HCEC 1CT (cell line): ENCODE measurements at places on chromosomes 2 and 18.

DNA sequence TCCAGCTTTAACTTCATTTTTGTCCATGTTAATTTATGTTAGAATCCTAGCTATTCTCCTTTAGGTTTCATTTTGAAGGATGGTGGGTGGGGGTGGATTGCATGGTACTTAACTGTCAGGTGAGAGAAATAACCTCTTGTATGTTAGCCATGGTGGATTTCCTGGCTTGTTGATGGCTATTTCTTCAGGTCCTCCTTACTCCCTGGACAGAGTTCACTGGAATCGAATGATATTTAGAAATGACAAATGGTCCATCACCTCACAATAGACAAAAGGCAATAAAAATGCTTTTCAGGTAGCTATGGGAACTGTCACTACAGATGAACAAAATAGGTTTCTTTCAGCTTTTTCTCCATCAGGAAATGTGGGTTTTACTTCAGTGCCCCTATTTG lies 91.7 kb downstream of the EML6 start:
- DNase-seq: no peak

GRCh38 chr2:23745068-23745725 lies 181.7 kb downstream of the ATAD2B start:
- DNase-seq: no peak

DNA sequence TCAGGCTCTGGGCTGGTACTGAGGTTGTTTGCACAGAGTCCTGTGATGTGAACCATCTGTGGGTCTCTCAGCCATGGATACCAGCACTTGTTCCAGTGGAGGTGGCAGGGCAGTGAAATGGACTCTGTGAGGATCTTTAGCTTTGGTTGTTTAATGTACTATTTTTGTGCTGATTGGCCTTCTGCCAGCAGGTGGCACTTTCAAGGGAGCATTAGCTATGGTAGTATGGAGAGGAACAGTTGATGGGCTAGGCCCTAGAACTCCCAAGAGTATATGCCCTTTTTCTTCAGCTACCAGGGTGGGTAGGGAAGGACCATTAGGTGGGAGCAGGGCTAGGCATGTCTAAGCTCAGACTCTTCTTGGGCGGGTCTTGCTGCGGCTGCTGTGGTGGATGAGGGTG lies 257.0 kb upstream of the GYPC start:
- no peak for DNase-seq

DNA sequence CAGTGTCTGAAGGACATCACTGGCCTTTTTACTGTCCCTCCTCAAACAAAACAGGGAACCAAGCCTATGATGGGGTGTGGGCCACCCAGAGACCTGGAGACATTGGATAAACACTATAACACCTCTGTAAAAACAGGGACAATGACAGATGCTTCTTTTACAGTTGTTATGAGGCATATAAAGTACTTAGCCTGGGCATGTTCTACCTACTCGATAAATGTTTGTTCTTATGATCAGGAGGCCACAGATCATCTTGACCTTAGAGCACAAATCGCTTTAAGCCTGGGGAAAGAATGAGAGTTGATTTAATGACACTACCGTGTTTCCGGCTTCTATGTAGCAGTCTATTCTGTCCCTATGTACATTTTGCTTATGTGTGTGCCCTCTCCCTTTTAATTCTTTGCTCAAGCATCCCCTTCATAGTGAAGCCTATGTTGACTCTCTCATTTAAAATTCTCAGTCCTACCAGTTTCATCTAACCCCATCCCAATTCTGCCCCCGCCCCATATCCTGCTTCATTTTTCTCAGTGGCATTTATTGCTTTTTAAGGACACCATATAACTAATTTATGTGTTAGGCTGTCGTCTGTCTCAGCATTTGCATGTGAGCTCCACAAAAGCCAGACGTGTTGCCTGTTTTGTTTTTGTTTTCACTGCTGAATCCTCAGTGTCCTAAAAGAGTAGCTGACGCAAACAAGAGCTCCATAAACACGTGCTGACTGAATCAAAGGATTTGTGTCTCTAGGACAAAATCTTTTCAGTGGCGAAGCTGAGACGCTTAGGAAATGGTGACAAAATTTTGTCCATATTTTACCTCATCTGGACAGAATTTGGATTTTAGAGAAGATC lies 182.3 kb upstream of the ST6GAL2 start:
- DNase-seq: no peak

- DNase-seq: peak; percentile 91
Measured at GRCh38 chr18:7038330-7038851, 79.2 kb downstream of the LAMA1 start.

GRCh38 chr2:74313497-74313896 lies 29.7 kb downstream of the SLC4A5 start:
- DNase-seq: no peak

GRCh38 chr18:10284540-10285282 lies 169.7 kb upstream of the APCDD1 start:
- DNase-seq: no peak

DNA sequence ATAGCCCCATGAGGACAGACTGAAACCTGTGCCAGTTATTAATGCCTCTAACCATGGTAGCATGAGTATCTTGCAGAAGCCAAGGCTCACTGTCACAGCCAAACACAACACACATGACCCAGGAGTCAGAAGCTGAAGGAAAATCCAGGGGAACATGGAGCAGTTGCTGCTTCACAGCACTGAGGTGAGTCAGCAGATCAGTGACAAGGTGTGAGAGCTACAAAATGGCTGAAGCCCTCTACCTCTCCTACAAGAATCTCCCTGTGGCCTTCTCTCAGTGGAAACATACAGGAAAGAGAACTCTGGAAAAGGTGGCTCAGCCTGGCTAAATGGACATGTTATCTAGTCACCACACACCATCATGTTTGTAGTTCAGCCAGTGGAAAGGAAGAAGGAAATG lies 93.5 kb downstream of the NAB1 start:
- no peak for DNase-seq

DNA sequence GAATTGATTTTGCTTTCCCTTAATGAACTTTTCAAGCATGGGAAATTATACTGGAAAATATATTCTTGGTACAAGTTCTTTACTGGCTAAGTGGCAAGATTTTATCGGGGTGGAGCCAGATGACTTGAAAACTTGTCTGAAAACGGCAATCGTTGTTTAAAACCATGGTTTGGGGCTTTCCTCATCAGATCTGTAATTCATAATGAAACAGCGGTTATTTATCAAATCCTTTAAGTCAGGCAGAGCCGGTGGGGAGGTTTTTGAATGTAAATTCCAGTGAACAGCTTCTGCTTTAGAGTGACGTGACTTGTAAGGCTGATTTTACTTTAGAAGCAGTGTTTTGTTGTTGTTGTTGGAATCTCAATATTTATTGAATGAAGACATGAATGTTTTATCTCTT lies 2.6 kb downstream of the SEC11C start:
- no peak for DNase-seq

DNA sequence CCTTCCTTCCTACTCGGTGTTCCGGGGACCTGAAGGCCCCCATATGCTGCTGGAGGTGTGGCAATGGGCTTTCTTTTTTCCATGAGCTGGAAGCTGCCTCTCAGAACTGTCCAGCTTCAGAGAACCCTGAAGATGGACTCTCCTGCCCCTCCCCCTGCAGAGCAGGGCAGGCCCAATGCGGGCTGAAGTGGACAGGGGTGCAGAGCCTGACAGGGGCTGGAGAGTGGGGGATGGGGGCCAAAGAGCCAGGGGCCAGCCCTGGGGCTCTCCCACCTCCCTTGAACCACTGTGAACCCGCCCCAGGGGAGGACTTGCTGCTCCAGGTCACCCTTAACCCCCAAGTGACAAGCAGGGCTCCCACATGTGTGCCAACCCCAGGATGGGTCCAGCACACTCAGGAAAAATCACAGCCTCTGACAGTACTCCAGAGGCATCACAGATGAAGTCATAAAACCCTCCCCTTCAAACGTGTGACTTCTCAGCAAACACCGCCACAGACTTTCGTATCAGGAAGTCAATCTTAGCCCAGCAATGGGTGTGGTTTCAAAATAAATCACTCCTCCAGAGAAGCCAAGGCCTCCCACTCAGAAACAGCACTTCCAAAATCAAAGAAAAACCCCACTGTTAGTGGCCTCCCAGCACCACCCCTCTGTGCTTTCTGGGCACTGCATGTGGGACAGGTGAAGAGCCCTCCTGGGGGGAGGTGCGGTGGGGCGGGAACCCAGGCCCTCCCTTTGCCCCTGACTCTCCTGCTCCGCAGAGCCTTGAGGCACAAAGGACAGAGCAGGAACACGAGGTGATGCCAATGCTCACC lies 135.8 kb downstream of the HDAC4 start:
- DNase-seq: peak; percentile 68

GRCh38 chr2:198143793-198144192 lies 339.4 kb downstream of the PLCL1 start:
- DNase-seq: no peak

- DNase-seq: no peak
Measured at GRCh38 chr2:166381-166780, 97.5 kb downstream of the SH3YL1 start.

- no peak for DNase-seq
Measured at GRCh38 chr2:223055140-223055539, 3.1 kb downstream of the KCNE4 start.

- no peak for DNase-seq
Measured at GRCh38 chr2:37149626-37150322, 7.0 kb downstream of the EIF2AK2 start.

DNA sequence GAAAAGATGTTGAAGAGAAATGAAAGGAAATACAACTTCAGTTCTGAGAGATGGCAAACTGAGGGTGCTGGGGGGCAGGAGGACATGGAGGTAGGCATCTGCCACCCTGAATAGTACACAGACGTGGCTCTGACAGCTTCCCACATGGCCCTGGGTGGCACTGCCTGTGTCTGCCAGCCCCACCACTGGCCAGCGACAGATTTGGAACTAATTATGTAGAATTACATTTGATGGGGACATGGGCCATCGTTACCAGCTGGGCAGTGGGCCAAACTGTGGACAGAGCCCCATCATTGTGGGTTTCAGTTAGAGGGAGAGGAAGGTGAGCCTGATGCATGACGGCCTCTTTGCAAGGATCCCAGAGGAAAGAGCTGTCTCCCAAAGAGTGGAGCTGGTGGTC lies 216.0 kb upstream of the HAAO start:
- no peak for DNase-seq

GRCh38 chr2:97267411-97268074 lies 154.6 kb downstream of the ANKRD36 start:
- DNase-seq: peak; percentile 0

GRCh38 chr2:49687918-49688317 lies 533.6 kb upstream of the FSHR start:
- no peak for DNase-seq

DNA sequence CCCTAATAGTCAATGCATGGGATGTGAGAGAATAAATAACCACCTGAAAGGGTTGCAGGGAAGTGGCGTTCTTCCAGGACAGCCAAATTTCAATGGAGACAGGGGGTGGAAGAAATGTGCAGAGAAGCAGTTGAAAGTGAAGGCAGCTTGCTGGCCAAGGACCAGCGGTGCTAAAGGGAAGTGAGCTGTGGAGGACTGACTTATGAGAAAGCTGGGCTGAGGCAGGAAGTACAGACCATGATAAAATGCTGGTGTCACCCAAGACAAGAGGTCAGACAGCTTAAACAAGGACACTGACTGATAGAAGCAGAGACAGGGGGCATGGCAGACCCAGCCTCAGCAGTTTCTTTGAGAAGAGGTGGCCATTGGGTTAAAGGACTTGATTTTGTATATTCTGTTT lies 106.7 kb downstream of the DTNB start:
- DNase-seq: no peak

DNA sequence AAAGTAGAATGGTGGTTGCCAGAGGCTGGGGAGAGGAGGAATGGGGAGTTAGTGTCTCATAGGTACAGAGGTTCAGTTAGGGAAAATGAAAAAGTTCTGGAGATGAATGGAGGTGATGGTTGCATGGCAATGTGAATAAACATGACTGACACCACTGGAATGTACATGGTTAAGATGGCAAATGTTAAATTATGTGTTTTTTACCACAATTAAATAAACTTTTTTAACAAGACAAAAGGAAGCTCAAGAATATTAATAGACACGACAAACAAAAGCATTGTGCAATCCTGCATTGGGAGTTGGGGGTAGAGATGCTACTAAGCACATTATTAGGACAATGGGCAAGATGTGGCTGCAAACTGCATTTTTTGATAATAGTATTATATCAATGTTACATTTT lies 147.7 kb downstream of the TWIST2 start:
- DNase-seq: peak; percentile 67

- DNase-seq: no peak
Measured at GRCh38 chr2:226759768-226760167, 39.9 kb downstream of the IRS1 start.

DNA sequence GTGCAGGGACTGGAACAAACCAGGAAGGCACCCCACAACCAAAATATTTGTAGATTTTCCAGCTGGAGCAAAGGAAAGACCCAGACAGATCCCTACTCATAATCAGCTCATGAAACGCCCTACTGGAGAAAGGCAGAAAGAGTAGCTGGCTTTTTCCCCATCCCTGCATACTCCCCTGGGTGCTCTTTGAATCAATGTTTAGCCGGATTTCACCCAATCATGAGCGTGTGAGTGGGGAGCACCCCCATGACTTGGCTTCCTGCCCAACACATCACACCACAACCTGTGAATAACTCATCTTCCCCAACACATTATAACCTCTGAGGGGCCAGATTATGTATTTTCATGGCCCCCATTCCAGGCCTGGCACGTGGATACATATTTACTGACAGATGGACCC lies 35.1 kb upstream of the SLC14A1 start:
- DNase-seq: no peak

GRCh38 chr18:9861157-9861556 lies 24.6 kb upstream of the TXNDC2 start:
- no peak for DNase-seq

DNA sequence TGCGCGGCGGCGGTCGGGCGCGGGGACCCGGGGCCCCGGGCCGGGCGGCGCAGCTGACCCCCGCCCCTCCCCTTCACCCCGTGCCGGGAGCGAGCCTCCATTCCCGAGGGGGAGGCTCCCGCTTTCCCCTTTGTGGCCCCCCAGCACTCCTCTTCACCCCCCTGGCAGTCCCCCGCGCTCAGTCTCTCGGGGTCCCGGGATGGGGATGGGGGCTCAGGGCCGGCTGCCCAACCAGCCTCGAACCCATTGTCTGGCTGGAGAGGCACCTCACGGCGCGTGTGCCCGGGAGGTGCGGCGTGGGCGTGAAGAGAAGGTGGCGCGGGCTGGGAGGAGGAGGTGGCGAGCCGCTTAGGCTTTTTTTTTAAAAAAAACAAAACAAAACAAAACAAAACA lies 748 bp downstream of the FMNL2 start:
- DNase-seq: no peak

- no peak for DNase-seq
Measured at GRCh38 chr2:120896901-120897300, 161.2 kb downstream of the GLI2 start.

DNA sequence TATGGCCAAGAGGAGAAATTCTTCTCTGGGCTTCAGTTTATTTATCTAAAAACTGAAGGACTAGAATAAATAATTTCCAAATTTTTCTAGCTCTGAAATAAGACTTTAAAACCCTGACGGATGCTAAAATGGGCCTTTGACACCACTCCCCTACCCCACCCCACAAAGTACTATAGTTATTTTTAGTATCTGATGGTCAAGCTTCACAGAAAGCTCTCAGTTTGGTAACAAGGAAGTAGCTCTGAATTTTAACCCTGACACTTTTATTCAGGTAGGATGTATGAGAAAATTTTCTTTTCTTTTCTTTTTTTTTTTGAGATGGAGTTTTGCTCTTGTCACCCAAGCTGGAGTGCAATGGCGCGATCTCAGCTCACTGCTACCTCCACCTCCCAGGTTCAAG lies 2.4 kb downstream of the RBKS start:
- DNase-seq: no peak
